Bronchial epithelial cell (primary cell): ENCODE measurements at places on chromosomes 11 and 22.

DNA sequence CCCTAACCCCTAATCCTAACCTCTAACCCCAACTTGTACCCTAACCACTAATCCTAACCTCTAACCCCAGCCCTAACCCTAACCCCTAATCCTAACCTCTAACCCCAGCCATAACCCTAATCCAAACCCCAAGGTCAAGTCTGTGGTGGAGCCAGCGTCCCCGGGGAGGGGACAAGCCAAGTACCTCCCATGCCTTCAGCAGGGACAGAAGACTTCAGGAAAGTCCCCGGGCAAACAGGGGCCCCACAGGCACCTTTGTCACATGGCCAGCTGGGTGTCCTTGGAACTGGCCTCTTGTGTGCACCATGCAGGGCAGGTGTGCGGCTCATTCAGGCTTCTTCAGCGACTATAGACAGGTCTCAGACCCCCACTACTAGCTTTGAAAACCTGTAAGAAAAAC, 555.8 kb downstream of the BRD1 start:
- DNase-seq: no peak

- DNase-seq: no peak
These were observed 42.2 kb upstream of the CCDC134 start for GRCh38 chr22:41758231-41758630.

- no peak for DNase-seq
These were observed 52.2 kb downstream of the NFAM1 start for GRCh38 chr22:42379966-42380537.

GRCh38 chr11:127620671-127621070, 620.1 kb upstream of the KIRREL3 start:
- DNase-seq: no peak

DNA sequence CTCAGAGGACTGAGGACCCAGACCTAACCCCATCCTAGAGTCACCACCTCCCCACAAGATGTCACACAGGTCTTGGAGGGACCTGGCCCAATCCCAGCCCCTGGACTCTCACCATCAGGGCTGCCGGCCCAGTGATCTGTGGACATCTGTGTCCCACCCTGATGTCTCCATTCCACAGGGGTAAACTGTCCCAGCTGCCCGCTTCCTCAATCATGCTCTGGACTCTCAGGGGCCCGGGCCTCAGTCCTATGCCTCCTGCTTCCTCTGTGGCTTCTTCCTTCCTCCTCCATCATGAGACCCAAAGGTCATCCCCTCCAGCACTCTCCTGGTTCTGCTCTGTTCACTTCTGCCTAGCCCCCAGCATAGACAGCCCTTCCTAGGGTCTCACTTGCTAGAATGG, 32.2 kb downstream of the ARAP1 start:
- DNase-seq: no peak

DNA sequence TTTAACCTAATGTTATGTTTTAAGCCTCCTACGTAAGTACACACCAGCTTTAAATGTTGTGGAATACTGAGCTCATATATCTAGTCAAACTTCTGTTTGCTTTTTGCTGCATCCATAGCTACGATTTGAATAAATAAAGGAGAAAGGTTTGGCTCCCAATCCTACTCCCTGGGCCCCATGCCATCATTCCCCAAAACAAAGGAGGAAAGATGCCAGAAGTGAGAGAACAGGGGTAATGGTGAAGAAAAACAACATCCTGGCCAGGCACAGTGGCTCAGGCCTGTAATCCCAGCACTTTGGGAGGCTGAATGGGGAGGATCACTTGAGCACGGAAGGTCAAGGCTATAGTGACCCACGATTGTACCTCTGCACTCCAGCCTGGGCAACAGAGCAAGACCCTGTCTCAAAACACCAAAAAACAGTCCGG, 26.5 kb downstream of the SCGB1A1 start:
- no peak for DNase-seq

- DNase-seq: no peak
These were observed 20.0 kb downstream of the MICAL2 start for GRCh38 chr11:12130180-12130980.

DNA sequence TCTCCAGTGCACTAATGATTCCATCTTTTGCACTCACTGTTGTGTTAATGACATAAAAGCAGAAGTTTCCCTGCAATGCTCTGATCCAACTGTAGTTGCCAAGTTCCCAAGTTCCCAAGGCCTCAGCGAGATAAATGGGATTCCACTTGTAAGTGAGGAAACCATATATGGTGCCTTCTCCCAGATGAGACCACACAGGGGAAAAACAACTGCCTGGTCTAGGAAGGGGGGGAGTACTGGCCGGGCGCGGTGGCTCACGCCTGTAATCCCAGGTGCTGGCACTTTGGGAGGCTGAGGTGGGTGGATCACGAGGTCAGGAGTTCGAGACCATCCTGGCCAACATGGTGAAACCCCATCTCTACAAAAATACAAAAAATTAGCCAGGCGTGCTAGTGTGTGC, 23.3 kb upstream of the RELA start:
- DNase-seq: no peak

DNA sequence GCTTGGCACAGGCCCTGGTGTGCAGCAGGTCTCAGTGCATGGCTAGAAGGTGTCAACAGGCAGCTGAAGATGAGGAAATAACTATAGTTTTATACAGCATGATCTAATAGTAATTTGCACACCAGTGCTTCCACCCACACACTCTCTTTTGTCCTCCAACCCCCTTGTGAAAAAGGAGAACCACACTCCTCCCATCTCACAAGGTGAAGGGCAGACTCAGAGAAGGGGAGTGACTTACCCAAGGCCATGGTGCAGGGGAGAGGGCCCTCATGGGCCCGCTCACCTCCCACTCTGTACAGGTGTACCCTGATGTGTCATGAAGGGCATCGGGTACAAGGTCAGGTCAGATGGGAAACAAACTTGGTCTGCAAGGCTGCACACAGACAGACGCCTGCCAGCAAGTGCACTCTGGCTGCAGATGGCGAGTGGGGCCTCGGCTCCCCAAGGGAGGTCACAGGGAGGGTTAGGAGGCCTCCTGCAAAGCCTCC, 53.4 kb downstream of the DGCR2 start:
- no peak for DNase-seq
